Mammary epithelial cell (primary cell): ENCODE measurements at places on chromosomes 11 and 22. TPM values are rescaled to one million over a fixed set of nuclear protein-coding genes. Genes with fewer than 3 reads are reported as not detected.

RASGRP2 gene
- total RNA-seq: 4.8 TPM

APOBEC3A gene
- total RNA-seq: not detected

SERPING1 gene
- 9.7 and 14.4 TPM in 2 replicates for total RNA-seq

CRYBB2 gene
- not detected for total RNA-seq

DEUP1 gene
- total RNA-seq: not detected in 2 replicates

MMP3 gene
- total RNA-seq: not detected in 2 replicates

C11orf86 gene
- total RNA-seq: not detected in 2 replicates

EXPH5 gene
- 27.7 TPM for total RNA-seq
